ENCODE measurements at places on chromosomes 7 and 10. TPM values are rescaled to one million over a fixed set of nuclear protein-coding genes. Genes with fewer than 3 reads are reported as not detected.

DNA sequence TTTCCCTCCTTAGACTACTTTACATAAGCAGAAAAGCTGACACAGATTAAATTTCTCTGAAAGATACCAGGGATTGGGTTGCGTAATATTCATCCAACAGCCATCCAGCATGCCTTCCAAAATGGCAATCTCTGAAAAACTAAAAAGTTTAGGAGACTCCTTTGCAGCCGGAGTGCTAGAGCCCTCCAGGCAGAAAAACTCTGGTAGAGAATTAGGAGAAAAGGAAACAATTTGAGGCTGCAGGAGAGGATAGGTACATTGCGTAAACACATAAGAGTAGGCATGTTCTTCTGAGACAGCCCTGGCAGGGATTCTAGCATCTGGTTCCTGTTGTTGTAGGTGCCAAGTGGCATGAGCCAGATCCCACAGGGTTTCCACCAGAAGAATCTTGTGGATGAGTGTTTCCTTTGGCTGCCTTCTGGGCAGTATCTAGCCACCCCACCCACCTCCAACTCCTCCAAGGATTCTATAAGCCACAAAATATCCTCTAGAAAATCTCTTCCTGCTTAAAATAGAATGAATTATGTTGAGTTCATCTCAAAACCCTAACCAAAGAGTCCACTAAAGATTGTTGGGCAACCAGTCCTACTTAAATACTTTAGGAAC is 402.4 kb downstream of the HGF start:
- no peaks in the 10 kb centered on the region for H3K27me3 ChIP-seq
- H3K27ac ChIP-seq: no peak overlapping the region
- H3K4me1 ChIP-seq: no peaks in the 10 kb centered on the region
- H3K36me3 ChIP-seq: no peaks in the 10 kb centered on the region
- no peak for DNase-seq

GRCh38 chr7:33979300-33979806 is 74.0 kb downstream of the BMPER start:
- no peak for DNase-seq
- no peak overlapping the region for H3K27ac ChIP-seq
- H3K4me3 ChIP-seq: no peak overlapping the region
- H3K36me3 ChIP-seq: no peaks in the 10 kb centered on the region
- H3K27me3 ChIP-seq: no peaks in the 10 kb centered on the region

DNA sequence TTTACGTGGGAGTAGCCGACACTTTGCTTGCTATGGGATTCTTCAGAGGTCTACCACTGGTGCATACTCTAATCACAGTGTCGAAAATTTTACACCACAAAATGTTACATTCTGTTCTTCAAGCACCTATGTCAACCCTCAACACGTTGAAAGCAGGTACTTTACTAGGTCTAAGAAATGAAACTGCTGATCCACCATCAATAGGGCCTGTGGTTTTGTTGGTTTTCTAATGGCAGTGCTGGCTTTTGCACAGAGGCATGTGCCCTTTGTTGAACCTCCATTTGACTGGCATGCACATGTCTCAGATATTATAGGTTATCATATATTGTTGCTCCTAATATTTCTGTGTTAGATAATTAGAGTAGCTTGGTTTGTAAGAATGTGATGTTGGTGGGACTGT is 123.8 kb downstream of the CFTR start:
- H3K4me1 ChIP-seq: no peaks in the 10 kb centered on the region
- H3K27me3 ChIP-seq: no peaks in the 10 kb centered on the region
- H3K36me3 ChIP-seq: no peaks in the 10 kb centered on the region
- H3K27ac ChIP-seq: no peak overlapping the region
- H3K4me3 ChIP-seq: no peak overlapping the region
- DNase-seq: no peak

DNA sequence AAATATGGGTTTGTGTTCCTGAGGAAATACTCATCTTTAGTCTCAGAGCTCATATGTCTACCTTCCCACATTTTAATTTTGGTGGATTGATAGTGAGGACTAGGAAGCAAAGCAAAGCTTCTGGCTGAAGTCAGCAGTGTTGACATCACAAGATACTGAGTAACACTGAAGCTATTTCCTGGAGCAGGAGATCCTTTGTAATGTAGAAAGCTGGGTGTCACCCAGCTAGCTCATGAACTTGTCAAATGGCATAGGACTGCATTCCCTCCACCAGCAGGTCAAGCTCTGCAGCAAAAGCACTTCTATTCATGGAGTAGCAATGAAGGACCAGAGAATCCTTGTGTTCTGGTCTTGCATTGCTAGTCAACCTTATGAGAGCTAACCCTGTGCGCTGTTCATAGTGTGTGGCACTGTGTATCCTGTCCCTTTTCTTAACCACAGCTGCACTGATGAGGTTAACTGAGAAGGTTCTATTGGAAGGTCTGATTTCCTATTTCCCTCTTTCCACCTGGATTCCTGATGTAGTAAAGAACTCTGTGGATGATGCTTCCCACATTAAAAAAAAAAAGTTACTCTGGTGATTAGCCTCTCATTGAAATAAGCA is 94.8 kb upstream of the ZNF804B start:
- DNase-seq: no peak
- no peaks in the 10 kb centered on the region for H3K4me1 ChIP-seq
- no peak overlapping the region for H3K4me3 ChIP-seq
- no peaks in the 10 kb centered on the region for H3K27me3 ChIP-seq
- no peaks in the 10 kb centered on the region for H3K36me3 ChIP-seq

- H3K4me1 ChIP-seq: no peaks in the 10 kb centered on the region
- DNase-seq: no peak
- no peaks in the 10 kb centered on the region for H3K27me3 ChIP-seq
- H3K4me3 ChIP-seq: no peak overlapping the region
- H3K27ac ChIP-seq: no peak overlapping the region
These were observed 127.8 kb upstream of the RSU1 start for GRCh38 chr10:16944986-16945385.

DNA sequence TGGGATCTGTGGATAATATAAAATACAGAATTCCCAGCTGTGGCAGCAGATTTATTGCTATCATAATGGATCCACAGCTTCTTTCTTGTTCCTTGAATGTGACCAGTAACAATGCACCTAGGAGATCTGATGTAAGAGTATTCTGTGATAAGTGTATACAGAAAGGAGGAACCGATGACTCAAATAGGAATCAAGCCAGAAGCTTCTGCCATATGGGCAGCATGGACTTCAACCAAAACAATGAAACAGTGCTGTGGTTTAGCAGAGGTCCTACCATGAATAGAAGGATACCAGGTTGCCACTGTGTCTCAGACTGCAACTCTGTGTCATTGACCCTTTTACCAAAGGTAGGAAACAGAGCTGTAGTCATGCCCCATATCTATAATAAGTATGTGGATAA is 81.8 kb downstream of the PTPRZ1 start:
- no peaks in the 10 kb centered on the region for H3K4me1 ChIP-seq
- H3K27ac ChIP-seq: no peak overlapping the region
- DNase-seq: no peak
- H3K4me3 ChIP-seq: no peak overlapping the region
- H3K27me3 ChIP-seq: no peaks in the 10 kb centered on the region
- no peaks in the 10 kb centered on the region for H3K36me3 ChIP-seq

DNA sequence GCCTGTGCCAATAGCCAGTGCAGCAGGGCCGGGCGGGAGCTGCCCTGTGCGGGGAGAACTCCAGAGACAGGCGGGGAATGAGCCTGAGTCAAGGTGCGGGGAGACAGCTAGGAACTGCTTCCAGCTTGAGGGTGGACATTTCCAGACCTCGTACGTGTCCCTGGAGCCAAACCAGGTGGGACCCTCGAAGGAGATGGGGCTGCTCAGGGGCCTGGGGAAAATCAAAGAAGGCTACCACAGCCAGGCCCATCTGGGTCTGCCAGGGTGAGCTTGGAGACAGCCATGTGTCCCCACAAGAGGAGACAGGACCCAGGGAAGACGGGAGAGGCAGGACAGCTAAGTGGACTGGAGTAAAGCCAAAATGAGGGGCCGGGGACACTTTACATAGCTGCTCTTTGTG is 504.9 kb upstream of the MGMT start:
- no peak overlapping the region for H3K4me3 ChIP-seq
- no peaks in the 10 kb centered on the region for H3K4me1 ChIP-seq
- H3K27me3 ChIP-seq: no peaks in the 10 kb centered on the region
- no peak for DNase-seq

DNA sequence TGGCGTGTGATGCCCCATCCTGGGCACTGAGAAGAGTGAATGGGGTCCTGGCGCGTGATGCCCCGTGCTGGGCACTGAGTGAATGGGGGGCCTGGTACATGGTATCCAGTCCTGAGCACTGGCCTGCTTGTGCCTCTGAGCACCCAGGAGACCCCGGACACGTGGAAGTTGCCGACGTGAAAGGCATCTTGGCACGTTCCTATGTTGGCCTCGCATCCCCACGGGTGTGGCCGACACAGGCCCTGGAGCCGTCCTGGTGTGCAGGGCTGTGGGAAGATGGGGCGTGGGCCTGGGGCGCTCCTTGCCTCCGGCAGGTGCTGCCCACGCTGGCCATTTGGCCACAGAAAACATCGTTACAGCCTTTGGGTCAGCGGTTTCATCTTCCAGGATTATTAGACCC is 35.5 kb downstream of the CFAP46 start:
- no peaks in the 10 kb centered on the region for H3K36me3 ChIP-seq
- no peaks in the 10 kb centered on the region for H3K27me3 ChIP-seq
- no peaks in the 10 kb centered on the region for H3K4me1 ChIP-seq
- no peak for DNase-seq

DNA sequence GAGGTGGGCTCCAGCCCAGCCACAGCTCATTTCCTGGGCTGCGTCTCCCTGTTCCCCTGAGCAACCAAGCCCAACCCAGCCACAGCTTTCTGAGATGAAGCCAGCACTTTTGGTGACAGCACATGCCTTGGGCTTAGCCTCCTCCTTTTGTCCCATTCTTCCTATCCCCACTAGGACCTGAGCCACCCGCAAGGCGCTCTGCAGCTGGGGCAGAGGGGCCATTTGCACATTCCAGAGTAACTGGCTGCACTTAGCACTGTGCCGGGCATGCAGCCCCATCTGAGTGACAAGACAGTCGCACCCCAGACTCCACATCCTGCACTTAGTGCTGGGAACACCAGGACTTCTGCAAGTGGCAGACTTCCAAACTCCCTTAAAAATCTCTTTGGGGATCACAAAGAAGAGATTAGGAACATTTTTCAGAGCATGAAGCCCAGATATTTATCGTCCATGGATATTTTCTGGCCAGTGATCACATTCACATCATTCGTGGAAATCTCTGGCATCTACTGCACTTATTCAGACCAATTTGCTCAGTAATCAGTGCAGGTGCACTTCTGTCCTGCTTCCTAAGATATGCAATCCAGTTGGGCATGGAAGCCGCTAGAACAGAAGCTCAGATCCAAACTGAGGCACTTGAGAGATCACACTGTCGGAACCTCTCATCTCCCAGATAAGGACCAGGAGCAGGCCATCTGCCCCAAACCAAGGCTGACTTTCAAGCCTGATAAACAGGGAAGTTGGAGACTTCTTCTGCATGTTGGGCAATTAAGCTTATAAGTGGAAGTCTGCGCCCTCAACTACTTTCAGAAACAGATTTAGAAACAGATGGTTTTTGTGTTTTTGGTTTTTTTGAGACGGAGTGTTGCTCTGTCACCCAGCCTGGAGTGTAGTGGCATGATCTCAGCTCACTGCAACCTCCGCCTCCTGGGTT is 26.4 kb downstream of the CHST15 start:
- no peaks in the 10 kb centered on the region for H3K36me3 ChIP-seq
- no peak for DNase-seq
- no peaks in the 10 kb centered on the region for H3K27me3 ChIP-seq
- no peak overlapping the region for H3K4me3 ChIP-seq

DNA sequence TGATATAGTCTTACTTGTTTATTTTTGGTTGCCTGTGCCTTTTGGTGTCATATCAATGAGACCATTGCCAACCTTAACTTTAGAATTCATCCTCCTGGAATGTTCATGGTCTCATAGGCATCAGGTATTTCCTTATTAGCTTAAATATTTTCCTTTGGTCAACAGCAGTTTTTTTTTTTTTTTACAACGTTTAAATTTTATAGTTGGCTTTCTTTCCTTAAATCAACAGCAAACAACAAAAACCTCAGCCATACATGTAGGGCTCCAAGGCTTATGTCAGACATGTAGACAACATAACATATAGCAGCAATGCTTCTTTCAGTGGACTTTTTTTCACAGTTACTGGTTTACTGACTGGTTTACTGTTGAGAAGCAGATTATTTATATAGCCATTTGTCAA is 22.7 kb downstream of the ENTPD7 start:
- H3K4me3 ChIP-seq: no peak overlapping the region
- no peak for DNase-seq
- peaks cover 3% of the 10 kb centered on the region for H3K36me3 ChIP-seq
- no peak overlapping the region for H3K27ac ChIP-seq
- H3K4me1 ChIP-seq: no peaks in the 10 kb centered on the region

- H3K27me3 ChIP-seq: no peaks in the 10 kb centered on the region
- DNase-seq: no peak
- H3K36me3 ChIP-seq: no peaks in the 10 kb centered on the region
- H3K27ac ChIP-seq: no peak overlapping the region
- no peak overlapping the region for H3K4me3 ChIP-seq
These were observed 14.5 kb upstream of the C1QL3 start for GRCh38 chr10:16536155-16536554.

- H3K27ac ChIP-seq: no peak overlapping the region
- no peaks in the 10 kb centered on the region for H3K36me3 ChIP-seq
- no peak overlapping the region for H3K4me3 ChIP-seq
These were observed 9.2 kb downstream of the CREM start for GRCh38 chr10:35135861-35136260.

DNA sequence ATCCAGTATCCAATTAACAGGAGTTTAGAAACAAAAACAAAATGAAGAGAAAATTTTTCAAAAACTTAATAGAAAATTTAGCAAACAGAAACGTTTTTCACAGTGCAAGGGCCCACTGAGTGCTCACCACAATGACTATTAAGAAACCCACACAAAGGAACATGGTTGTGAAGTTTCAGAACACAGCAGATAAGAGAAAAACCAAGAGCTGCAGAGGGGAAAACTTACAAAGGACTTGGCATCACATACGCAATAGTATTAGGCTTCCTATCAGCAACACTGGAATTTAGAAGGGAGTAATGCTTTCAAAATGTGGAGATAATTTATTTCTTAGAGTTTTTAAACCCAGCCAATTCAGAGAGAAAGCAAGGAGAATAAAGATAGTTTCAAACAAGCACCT is 1.7 kb upstream of the C7orf25 start:
- no peaks in the 10 kb centered on the region for H3K36me3 ChIP-seq
- peak overlapping the region; percentile 29 for H3K27ac ChIP-seq
- H3K27me3 ChIP-seq: no peaks in the 10 kb centered on the region
- peaks cover 8% of the 10 kb centered on the region for H3K4me1 ChIP-seq
- DNase-seq: no peak
- no peak overlapping the region for H3K4me3 ChIP-seq

Gene CARD11
- 13.3 TPM for polyA plus RNA-seq

Gene BTBD16
- not detected for polyA plus RNA-seq

Gene SRI
- 209 TPM for polyA plus RNA-seq
